ENCODE measurements at places on chromosomes 13 and 19.

- no peak for DNase-seq
These were observed 42.5 kb upstream of the SCEL start for GRCh38 chr13:77492982-77493381.

GRCh38 chr13:34990399-34991214, 48.5 kb downstream of the NBEA start:
- DNase-seq = no peak

GRCh38 chr13:75635101-75635827, 866 bp upstream of the LMO7 start:
- DNase-seq = no peak

GRCh38 chr19:3284759-3285646, 60.5 kb downstream of the CELF5 start:
- peak; percentile 68 for DNase-seq

DNA sequence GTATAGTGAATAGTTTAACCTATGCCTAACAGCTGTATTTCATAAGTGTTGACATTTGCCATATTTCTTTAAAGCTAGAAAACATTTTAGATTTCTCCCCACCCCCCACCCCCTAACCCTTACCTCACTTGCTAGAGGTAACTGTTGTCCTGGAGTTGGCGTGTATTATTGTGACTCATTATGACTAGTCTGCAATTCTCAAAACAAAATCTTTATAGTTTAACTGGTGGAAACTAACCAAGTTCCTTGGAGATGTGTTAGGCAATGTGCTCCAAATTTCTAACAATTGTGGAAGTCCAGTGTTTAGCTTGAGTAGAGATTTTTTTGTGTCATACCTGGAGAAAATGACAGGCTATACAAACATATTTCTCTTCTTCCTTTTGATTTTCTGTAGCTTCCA, 38.0 kb downstream of the KCTD4 start:
- no peak for DNase-seq

- no peak for DNase-seq
These were observed 37.3 kb downstream of the KDM4B start for GRCh38 chr19:5006201-5006600.

- DNase-seq = no peak
These were observed 30.8 kb downstream of the WTIP start for GRCh38 chr19:34512254-34512822.

DNA sequence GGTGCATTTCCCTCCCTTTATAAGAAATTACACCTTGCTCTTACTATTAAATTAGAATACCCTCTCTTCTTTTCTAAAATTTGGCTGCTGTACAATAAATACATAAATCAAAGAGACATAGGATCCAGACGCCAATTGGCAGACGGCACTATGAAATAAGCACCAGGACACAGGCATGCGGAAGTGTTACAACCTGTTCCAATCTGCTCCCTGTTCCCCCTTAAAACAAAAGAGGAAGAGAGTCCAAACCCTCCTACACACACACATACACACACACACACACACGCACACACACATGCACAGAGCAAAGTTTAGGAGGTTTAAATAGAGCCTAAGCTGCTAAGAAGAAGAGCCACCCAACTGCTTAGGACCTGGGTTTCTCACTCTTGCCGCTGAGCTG, 75.6 kb upstream of the ZNF507 start:
- DNase-seq = no peak

DNA sequence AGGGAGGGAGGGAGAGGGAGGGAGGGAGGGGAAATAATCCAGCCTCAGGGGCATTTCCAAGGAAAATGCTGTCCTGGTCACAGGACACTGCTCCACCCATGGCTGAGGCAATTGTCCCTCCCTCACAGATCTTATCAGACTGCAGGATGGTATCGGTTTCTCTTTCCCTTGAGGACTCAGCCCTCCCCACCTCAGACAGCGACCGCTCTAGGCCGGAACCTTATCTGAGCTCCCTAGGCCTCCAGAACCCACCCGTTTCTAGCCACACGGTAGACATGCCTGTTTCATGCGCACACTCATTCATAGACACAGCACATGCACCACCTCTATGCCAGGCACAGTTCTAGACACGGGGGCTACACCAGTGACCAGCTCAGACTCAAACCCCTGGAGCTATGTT, 10.0 kb upstream of the IZUMO2 start:
- no peak for DNase-seq

DNA sequence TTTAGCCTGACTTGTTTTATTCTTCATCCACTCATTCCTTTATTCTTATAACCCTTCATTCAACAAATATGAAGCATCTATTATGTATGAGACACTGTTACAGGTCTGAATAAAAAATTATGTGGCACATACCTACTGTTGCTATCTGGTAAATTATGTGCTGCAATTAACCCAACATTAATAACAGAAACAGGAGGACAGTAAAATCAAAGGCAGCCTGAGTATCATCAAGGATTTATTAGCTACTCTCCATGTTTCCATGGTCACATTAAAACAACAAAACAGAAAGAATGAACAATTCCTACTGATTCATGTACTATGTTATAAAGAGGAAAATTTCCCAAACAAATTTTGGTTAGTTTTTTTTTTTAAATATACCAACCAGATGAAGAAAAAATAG, 43.9 kb downstream of the RAP2A start:
- DNase-seq = no peak

- DNase-seq = no peak
These were observed 1.4 kb downstream of the MATK start for GRCh38 chr19:3784607-3785450.

DNA sequence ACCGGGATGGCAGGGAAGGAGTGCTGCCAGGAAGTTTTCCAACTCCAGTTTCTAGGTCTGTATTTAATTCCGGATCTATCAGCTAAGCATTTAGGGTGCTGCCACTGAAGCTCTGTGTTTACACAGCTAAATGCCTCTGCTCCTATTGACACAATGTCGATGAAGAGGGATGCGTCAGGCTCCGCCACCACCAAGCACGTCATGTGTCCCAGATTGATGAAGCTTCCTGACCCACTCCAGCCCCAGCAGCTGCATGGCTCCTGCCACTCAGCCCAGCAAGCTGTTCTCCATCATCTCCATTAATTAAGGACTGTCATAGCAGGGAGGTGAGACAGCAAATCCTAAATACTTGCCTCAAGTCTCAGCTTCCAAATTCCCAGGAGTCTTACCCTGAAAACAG, 435.2 kb upstream of the ZNF507 start:
- no peak for DNase-seq

GRCh38 chr19:55624109-55625003, at the start of gene ZNF784:
ZNF784 (minus strand) TSS chr19:55624566; CDS start chr19:55624561, 5 bp downstream.
- DNase-seq = peak; percentile 91

DNA sequence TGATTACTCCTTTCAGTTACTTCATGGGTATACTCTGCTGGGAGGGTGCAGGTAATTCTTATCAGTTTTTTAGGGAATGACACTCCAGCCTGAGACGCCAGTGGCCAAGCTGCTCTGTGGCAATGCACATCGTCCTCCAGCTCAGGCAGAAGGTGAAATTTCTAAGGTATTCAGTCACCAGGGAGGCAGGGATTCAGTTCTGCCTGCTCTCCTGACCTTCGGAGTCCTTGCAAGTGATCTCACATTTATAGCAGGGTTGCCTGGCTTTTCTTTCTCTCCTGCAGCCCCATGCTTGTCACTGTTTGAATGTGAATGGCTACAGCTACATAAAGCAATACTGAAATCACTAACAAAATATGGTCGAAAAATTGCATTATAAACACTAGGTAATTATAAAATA, 1447.5 kb downstream of the EFNB2 start:
- no peak for DNase-seq

DNA sequence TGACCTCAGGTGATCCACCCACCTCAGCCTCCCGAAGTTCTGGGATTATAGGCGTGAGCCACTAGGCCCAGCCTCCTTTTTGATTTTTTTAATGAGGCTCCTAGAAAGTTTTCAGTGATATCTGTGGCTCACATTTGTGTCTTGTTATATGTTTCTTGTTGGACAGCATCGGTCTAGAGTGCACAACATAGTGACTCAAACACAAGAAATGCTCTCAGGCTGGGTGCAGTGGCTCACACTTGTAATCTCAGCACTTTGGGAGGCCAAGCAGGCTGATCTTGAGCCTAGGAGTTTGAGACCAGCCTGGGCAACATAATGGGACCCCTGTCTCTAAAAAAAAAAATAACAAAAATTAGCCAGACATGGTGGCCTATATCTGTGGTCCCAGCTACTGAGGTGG, 8.2 kb downstream of the PHF11 start:
- DNase-seq = no peak

DNA sequence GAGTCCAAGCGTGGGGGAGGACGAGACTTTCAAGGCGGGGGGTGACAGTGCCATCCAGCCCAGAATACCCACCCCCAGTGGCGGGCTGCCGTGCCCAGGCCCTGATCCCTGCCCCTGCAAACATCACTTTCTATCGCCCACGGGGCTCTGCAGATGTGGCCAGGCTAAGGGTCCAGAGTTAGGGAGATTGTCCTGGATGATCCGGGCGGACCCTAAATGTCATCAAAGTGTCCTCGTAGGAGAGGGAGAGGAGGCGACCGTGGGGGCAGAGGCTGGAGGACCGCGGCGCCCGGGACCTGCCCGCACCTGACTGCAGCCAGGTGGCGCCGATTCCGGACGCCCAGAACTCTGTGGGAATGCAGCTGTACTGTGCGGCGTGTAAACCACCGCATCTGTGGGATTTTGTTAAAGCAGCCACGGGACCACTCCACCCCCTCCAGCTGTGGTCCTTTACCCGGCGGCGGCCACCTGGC, 32.4 kb downstream of the GJA3 start:
- no peak for DNase-seq

- no peak for DNase-seq
These were observed 31.2 kb downstream of the ZNF536 start for GRCh38 chr19:30403203-30403985.

- DNase-seq = peak; percentile 67
These were observed 13.0 kb downstream of the PGLYRP1 start for GRCh38 chr19:46009530-46010510.

DNA sequence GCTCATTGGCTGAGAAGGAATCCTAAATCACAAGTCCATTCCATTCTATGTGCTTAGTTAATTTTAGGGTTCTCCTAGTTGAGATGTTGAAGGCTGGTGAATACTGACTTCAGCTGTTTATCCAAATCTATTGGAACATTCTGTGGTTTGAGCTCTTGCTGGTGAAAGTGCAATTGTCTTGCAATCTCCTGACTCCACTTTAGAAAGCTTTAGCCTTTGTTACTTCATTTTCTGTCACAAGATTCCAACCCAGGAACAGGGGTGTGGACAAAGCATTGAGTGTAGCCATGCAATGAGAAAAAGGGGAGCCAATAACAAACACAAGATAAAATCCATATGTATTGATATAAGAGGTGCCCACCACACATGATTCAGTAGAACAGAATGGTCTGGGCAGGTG, 15.0 kb downstream of the CEACAM21 start:
- DNase-seq = no peak

- DNase-seq = peak; percentile 49
These were observed 33.4 kb downstream of the DNAJC3 start for GRCh38 chr13:95710313-95710712.

DNA sequence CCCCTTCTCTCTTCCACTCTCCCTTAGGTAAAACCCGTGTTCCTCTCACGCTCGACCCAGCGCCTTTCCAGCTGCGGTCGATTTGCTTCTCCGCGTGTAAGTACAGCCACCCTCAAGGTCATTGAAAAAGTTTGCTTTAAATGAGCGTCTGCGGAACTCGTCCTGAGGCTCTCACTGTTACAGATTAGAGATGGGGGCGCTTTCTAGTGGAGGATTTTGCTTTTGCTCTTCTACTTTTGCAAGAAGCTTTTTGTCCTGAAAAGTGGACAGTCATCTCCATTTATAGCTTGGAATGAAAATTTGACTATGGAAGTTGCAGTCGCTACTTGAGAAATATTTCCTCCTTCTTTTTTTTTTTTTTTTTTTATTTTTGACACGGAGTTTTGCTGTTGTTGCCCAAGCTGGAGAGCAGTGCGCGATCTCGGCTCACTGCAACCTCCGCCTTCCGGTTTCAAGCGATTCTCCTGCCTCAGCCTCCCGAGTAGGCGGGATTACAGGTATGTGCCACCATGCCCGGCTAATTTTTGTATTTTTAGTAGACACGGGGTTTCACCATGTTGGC, 595 bp upstream of the RAB20 start:
- no peak for DNase-seq

- no peak for DNase-seq
These were observed 4.2 kb downstream of the PDCD2L start for GRCh38 chr19:34408411-34408810.

DNA sequence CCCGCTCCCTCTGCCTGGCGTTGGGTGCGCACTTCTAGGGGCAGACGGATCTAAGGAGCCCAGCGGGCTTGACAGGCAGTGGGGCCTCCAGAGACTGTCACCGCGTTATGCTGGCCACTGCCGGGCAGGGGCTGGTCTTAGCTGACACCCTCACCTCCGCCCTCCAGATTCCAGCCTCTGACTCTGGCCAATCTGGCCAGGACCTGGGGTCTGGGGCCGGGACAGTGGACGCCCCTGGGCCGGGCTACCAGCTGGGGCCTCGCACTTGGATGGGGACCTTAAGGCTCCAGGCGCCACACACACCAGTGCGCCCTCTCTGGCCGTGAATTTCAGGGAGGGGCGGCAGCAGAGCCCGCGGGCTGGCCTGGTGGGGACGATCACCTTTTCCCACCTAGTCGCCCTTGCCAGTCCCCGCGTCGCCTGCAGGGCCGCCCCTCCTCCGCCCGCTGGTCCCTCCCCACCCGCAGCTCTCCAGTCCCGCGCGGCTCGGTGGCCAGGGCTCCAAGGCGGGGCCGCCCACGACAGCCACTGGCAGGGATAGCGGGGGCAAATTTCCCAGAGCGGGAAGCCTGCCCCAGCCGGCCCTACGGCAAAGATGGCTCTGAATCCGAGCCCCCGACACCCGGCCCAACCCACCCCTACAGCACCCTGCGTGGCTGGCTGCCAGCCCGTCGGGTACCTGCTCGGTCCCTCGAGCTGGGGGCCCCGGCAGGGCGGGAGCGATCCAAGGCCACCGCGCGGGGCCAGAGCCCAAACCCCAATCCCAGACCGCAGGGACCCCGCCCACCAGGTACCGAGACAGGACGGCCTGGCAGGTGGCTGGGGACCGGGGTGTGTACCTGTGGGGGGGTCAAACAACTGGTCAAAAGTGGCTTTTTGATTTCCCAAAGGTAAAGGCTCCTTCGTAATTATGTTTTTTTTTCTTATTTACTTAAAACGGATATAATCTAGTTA, 6.1 kb upstream of the ZNF98 start:
- DNase-seq = no peak

- DNase-seq = no peak
These were observed 545 bp upstream of the ISYNA1 start for GRCh38 chr19:18438331-18439024.

DNA sequence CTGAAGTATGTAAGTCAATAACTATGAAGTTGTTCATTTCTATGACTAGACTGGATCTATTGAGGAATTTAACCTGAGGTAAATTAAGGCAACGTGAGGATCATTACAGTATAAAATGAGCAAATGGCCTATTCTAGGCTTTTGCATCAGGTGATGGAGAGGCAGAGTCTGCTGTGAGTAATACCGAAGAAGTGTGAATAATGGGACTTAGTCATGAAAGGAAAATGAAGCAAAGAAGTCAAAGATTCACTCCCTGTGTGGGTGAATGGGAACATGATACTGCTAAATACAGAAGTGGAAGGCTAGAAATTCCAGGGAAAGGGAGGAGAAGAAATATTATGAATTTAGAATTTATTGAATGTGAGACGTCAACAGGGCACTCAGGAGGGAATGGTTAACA, 774.1 kb downstream of the LIG4 start:
- DNase-seq = no peak

GRCh38 chr13:110885966-110886869, 28.7 kb downstream of the ANKRD10 start:
- DNase-seq = no peak
